Forelimb muscle (tissue), 1 donor: ENCODE measurements at places on chromosomes 11 and 22.

DNA sequence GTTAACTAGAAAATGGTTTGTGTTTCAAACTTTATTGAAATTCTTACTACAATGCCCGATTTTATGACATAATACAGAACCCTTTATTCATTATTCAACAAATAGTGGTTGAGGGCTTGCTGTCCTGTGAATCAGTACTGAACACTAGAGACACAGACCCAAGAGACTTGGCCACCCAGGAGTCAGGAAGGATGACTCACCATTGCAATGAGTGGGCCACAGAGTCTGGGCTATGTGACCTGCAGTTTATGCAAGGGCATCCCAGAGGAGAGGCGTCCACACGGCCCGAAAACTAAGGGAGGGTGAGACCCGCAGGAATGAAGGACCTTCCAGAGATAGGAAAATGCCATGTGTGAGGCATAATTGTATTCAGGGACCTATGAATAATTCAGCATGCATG, 143.8 kb upstream of the DDI1 start:
- DNase-seq, result no peak

DNA sequence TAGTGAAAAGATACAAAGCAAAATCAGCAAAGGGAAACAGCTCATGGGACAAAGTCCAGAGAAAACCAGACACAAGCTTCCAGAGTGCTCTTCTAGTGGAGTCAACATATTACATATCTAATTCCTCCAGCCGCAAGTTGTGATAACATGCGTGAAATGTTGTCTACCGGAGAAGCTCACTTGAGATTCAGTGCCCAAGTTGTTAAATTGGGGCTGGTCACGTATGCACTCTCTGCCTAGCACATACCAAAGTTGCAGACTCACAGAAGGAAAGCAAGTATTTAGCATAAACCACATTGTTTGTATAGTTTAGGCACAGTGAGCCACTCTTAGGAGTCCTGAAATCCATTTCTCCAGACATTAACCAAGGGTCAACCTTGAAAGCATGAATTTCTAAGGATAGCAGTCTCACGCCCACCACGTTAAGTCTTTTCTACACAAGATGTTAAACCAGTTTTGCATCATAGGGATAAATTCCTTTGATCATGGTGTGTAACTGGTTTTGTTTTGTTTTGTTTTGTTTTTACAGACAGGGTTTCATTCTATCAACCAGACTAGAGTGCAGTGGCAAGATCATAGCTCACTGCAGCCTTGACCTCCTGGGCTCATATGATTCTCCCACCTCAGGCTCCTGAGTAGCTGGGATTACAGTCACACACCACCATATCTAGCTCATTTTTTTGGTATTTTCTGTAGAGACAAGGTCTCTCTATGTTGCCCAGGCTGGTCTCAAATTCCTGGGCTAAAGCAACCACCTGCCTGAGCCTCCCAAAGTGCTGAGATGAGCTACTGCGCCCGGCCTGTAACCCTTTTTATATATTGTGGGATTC, 39.5 kb upstream of the EP300 start:
- DNase-seq, result no peak

- DNase-seq, result no peak
Observed at GRCh38 chr22:20238901-20239675, 29.0 kb downstream of the RTN4R start.

DNA sequence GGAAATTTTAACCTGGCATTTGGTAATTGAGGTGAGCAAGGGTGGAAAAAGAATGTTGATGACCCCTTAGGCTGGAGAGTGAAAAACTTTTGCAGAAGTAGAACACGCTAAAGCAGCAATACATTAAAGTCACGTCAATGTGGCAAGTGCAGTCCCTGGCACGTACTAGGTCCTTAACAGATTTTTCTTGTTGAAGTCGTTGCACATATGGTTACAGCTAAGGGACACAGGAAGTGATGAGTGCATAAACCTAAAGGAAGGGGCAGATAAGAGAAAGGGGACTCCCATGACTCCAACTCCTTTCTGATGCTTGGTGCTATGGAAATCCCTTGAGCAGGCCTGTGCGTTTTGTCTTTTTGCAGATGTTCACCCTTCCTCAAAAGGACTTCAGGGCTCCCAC, 1.2 kb downstream of the ACCS start:
- no peak for DNase-seq

DNA sequence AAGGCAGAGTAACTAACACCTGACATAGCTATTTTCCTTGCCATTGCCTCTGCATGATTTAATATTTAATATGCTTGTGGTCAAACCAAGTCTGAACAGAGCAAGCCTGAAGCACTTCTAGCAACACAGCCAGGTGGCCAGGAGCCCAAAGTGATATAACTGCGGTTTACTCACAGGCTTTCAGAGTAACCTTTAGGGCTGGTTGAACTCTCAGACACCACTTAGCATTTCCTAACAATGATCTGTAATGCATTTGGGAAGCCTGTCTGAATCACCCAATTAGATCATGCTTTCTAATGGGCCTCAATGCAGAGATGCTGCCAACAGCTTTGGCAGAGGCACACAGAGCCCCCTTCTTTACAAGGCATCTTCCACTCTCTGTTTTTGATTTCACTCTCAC, 96.1 kb downstream of the FDX1 start:
- no peak for DNase-seq

DNA sequence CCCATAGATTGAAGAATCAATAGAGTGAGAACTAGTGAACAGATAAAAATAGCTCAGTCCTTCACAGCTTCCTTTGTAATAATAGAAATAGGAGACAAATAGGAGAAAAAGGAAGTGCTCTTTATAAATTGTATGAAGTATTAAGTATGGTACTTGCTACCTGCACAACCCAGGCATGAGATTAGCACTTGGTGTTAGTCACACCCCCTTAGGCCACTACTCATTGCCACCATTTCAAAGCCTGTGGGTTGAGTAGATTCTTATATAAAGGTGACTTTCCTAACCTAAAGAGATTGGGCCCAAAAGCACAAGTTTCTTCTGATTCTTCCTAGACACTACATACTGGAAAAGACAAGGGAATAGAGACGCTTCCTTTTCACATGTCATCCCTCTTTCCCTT, 37.7 kb upstream of the ADORA2A start:
- DNase-seq, result no peak

DNA sequence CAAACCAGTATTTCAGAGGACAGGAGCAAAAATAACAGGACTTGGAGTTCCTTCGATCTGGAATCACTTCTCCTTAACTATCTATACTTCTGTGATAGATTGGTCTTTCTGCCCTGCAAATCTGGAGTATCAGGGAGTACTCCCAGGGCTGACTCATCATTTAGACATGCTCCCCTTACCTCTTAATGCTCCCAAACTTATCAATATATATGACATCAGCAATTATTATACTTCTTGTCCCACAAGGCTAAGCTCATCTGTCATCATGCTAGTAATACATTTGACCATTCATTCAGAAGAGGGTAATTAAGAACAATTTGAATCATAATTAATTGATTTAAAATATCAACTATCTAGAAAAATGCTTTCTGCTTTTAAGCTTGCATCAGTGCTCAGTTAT, 163.8 kb downstream of the SWAP70 start:
- no peak for DNase-seq

DNA sequence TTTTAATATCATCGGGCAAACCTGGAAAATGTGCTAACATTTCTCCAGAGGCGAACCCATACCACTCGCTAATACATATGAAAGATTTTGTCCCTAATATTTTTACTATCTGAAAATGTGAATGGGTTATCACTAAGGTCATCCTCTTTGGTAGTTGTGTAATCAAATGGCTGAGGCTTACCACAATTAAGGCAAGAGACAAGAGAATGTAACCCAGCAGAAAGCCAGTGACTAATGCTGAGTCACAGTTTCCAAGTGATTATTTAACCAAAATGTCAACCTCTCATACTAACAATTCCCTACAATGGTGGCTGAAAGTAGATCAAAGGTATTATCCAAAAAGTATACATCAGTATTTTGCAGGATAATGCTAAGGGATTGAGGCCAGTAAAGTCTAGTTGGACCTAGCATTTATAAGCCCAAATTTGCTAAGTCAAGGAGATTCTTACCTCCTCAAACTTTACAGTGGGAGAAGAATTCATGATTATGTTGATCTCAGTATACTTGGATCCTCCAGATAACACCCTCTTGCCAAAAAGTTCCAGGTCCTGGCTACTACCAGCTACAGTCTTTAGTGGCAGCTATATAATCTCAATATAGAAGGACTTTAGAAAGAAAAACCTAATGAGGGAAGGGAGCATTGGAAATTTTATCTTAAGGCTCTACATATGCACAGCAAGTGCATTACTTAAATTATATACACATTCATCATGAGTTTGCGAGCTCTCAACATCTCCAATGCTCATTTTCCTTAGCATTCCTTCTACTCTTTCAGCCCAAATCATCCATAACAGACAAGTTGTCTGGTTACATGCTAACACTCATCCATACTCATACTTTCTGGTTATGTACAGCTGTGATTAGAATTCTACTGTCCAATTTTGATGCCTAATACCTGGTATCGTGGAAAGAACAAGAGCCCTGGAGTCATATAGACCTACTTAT, 25.4 kb downstream of the SIK3 start:
- DNase-seq, result no peak

- DNase-seq, result no peak
Observed at GRCh38 chr11:101566626-101567025, 17.2 kb downstream of the TRPC6 start.

DNA sequence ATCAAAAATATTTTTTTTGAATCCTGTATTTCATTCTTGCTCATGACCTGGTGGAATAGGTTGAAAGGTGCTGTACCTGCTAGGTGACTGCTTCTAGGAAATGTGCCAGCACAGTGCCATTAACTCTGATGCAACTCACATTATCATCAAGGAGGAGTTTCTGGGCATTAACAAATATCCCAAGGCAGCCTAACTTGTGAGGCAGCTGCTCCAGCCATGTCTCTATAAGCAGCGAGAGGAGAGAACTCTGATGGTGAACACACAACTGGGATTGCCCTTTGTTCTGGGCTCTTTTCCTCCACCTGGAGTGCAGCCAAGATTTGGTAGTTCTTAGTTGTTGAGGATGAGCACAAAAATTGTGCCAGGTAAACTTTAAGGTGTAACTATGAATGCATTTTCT, 25.6 kb downstream of the HEPHL1 start:
- DNase-seq, result no peak

DNA sequence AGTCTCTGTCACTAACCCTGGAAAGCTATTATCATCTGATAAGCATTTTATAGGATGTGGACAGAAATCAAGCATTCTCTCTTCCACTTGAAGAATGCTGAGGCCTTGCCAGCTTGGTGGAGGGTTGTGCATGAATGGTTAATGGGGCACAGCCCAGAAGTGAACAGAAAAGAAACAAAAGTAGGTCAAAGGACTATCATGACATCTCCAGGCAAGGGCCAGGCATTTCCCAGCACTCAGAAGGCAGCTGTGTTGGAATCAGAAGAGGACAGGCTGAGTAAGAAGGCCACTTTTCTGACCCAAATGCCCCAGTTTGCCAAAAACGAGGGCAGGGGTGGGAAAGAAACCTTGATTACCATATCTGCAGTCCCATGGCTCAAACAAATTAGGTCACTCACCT, 12.4 kb downstream of the TENM4 start:
- DNase-seq, result no peak

GRCh38 chr11:61460986-61461385, 31.1 kb downstream of the SDHAF2 start:
- no peak for DNase-seq

DNA sequence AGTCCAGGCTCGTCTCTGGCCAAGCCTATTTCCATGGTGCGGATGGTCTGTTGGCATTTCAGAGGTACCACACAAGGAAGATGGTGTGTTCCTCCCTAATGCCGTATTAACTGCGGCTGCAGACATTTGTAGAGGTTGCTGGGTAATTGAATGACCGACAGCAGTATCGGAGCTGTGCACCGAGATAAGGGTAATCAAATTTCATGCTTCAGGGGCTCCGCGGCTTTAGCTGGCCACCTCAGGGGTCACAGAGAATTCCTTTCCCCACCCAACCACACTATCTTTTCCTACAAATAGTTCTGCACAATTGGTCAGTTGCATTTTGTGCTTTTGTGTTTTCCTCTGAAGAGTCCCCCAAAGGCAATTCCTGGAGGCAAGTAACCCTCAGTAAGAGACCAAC, 297.4 kb downstream of the OPCML start:
- no peak for DNase-seq

GRCh38 chr11:75476739-75477613, 44.0 kb upstream of the KLHL35 start:
- no peak for DNase-seq

GRCh38 chr22:44331881-44332714, 19.3 kb upstream of the SHISAL1 start:
- no peak for DNase-seq

DNA sequence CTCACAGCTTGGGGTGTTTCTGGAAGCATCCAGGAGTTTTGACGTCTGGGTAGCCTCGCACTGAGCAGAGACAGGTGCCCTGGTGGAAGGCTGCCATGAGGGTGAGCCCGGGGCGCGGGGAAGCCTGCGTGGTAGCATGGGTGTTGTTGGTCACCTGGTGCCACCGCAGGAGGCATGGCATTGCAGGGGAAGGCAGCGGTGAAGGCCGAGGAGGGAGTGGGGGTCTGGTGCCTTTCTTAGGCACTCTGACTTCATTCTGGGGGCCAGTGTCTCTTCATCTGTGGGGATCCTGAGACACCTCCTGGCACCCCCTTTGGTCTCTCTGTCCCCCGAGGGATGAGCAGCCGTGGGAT, 271.2 kb downstream of the TBC1D22A start:
- no peak for DNase-seq

GRCh38 chr11:31655483-31655882, 145.9 kb downstream of the ELP4 start:
- DNase-seq, result no peak

DNA sequence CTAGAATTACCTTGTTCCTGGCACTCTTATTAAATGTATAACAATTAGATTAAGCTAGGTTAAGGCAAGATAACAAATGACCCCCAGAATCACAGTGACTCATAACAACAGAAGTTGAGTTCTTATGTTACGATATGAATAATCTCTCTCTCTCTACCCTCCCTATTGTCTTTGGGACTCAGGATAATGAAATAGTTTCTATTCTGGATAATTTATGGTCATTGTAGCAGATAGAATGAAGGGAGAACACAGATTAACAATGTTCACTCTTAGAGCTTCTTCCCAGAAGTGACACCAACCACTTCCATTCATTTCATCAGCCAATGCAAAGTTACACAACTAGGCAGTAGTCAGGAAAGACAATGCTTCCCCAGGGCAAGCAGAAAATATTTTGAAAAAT, 334.5 kb downstream of the C11orf87 start:
- DNase-seq, result no peak

DNA sequence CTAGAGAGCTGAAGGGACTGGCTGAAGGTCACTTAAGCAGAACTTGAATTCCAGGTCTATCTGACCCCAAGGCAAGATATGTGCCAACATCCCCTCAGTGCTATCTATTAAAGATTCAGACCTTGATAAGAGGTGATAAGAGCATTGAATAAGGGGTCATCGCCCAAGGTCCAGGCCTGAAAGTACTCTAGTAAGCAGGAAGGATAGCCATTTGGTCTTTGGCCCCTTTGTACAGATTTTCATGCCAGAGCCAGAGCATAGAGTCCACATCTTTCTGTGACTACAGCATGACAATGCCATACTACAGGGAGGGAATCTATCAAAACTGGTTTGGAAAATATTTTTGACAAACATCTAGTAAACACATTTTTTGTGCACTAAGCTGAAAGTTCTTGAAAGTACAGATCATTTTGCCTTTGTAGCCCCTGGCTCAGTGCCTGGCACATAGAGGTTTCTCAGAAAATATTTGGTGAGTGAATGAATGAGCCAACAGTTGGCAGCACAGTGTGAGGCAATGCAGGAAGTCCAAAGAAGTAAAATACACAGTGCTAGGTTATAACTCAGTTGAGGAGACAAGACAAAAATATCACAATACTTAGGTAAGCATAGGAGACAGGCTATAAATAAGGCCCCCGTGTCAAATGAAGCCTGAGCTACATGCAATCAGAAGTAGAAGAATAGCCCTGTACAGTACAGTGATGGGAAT, 15.1 kb upstream of the RRAS2 start:
- no peak for DNase-seq
